ENCODE measurements at places on chromosomes 6 and 20.

- DNase-seq, result no peak
Observed at GRCh38 chr6:93644611-93645010, 225.3 kb upstream of the EPHA7 start.

- no peak for DNase-seq
Observed at GRCh38 chr6:88361298-88361697, 195.2 kb upstream of the CNR1 start.

GRCh38 chr6:12457094-12457493, 166.9 kb downstream of the EDN1 start:
- DNase-seq, result no peak

DNA sequence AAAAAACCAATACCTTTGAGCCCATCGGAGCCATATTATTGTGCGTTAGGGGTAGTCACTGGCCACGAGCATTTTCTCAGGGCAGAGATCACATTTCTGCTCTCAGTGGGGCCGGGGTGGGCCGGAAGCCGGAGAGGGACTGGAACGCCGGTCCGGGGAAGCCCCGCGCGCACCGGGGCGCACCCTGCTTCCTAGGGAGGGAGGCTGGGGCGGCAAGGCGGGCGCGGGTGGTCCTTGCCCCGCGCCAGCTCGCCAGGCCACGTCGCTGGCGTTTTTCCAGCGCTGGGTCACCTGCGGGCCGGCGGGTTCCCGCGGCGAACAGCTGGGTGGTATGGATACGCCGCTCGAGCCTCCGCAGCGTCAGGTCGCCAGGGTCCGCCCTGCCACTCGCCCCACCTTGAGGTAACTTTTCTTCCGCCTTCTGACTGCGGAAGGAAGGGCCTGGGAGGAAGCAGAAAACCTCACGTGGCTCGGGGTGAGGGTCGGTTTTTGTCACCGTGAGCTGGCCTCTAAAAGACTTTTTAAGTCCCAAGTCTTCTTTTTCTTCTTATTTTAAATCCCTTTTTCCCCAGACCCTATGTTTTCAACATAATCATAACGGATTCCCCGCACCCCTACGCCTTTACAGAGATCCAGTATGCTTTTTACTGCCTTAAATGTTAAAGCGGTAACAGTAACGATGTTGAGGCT, 2.7 kb upstream of the EEF1A1 start:
- peak; percentile 86 for DNase-seq

DNA sequence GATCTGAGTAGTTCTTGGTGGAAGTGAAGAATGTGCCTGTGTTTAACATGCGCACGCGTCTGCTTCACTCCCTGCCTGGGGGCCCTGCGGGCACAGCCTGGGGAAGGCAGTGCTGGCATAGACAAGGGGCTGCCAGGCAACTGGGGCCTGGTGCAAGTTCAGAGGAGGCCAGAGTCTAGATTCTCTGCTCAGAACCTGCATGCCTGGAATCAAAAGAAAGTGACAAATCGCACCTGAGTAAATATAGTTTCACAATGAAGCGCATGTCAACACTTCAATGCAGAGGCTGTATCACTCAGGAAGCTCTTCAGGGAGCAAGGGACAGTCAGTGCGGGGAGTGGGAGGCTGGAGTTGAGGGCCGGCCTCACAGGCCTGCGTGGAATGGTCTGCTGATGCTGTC, 24.2 kb upstream of the PPP1R14C start:
- no peak for DNase-seq

GRCh38 chr6:2959909-2960719, 11.3 kb downstream of the SERPINB6 start:
- DNase-seq, result no peak

GRCh38 chr6:168719901-168720300, 278.9 kb downstream of the SMOC2 start:
- no peak for DNase-seq

GRCh38 chr6:151014404-151015100, 149.1 kb downstream of the MTHFD1L start:
- peak; percentile 69 for DNase-seq

- DNase-seq, result no peak
Observed at GRCh38 chr6:109512271-109512817, 29.3 kb upstream of the ZBTB24 start.

GRCh38 chr6:257031-257725, 35.1 kb upstream of the DUSP22 start:
- no peak for DNase-seq

GRCh38 chr6:125888989-125889656, 67.4 kb upstream of the HINT3 start:
- DNase-seq, result peak; percentile 65

GRCh38 chr6:1364791-1365190, 24.6 kb upstream of the FOXF2 start:
- no peak for DNase-seq

DNA sequence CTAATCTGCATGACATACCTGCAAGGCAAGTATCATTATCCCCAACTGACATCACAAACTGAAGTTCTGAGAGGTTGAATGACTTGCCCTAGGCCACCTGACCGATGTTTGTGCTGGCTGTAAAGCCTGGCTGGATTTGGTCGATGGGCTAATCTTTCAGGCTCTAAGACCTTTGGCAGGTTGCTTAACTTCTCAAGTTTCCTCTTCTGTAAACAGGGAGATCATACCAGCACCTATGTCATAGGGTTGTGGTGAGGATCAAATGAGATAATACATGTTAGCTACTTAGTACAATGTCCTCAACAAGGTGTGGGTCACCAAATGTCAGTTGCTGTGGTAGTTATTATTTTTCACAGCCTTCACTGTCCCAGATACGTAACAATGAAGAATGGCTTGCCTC, 14.2 kb downstream of the ANKRD66 start:
- no peak for DNase-seq

GRCh38 chr20:21213691-21214090, 87.8 kb downstream of the KIZ start:
- DNase-seq, result no peak

DNA sequence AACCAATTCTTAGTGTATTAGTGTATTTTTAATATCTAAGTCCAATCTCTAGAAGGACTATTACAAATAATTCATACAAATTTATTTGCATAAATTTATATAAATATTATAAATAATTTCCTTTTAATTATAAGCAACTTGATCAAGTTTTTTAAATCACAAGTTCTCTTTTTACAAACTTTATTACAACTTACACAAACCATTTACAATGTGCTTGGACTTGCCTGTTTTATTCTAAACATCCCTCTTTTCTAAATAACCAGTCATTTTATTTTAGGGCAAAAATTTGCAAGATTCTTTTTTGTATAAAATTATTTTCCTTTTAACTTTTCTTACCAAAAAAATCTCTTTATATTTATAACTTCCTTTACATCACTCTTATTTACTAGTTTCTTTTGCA, 83.5 kb upstream of the SYNCRIP start:
- no peak for DNase-seq

DNA sequence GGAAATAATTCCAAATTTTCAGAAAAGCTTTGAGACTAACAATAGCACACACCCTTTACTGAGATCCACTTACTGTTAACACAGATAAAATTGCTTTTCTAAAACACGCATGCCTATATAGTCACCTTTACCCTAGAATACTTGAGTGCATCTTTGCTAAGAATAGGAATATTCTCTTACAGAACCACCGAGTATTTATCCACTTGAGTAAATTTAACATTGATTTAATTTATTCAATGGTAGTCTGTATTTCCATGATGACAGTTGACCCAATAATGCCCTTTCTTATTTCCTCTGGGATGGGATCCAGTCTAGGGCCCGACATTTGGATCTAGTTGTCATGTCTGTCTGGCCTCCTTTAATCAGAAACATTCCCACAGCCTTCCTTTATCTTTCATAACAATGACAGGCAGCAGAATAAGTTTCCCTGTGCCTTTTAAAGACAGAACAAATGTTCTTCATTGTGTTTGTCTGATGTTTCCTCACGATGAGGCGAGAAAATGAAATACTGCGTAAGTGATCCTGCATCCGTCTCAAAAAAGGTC, 56.6 kb upstream of the ERVFRD-1 start:
- DNase-seq, result no peak

- no peak for DNase-seq
Observed at GRCh38 chr6:21912151-21912832, 318.7 kb downstream of the SOX4 start.

GRCh38 chr6:69305456-69305855, 491.4 kb downstream of the LMBRD1 start:
- DNase-seq, result no peak

- no peak for DNase-seq
Observed at GRCh38 chr20:38863024-38863851, 57.7 kb downstream of the PPP1R16B start.

- DNase-seq, result no peak
Observed at GRCh38 chr6:63975699-63976098, 340.1 kb downstream of the PHF3 start.

- no peak for DNase-seq
Observed at GRCh38 chr20:46709055-46709458, 392 bp upstream of the SLC2A10 start.

DNA sequence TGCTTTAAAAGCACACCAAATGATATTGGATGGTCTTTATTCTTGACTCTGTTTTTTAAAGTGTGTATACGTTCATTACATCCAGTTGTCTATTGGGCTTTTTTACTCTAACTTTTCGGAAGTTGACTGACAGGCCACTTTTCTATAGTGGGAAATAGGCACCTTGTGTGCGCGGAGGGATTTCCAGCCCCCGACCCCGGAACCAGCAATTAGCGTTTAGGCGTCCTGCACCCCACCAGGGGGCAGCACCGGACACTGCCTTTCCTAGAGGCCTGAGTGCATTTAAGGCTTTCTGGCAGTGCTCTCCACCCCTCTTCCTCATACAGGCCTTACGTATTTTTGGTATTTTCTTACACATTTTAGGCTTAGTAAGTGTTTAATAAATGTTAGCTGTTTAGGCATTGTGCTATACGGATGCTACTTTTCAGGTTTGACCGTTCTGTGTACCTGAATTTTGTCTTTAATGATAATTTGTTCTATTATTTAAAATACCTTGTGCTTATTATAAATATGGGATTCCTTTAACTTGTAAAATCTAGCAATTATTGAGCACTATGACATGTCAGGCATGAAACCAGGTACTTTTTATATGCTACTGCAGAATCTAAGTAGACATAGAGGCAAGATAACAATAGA, 231.8 kb downstream of the BCKDHB start:
- peak; percentile 83 for DNase-seq

DNA sequence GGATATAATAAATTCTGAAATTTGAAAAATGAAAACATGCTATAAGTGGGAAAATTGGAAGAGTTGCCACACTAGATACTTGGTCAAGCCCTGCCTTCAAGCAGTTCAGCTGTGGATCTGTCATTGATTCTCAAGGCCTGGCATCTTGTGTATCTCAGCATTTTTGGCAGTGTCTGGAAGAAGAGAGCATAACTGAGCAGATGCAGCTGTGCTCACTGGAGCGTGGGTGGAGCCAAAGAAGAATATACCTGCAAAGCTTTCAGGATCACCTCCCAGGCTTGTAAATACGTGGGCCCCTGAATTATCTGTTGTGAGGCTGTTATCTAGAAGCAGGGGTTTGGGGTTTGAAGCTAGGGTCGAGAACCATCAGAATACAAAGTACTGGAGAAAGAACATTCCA, 31.3 kb upstream of the CHD6 start:
- DNase-seq, result no peak

DNA sequence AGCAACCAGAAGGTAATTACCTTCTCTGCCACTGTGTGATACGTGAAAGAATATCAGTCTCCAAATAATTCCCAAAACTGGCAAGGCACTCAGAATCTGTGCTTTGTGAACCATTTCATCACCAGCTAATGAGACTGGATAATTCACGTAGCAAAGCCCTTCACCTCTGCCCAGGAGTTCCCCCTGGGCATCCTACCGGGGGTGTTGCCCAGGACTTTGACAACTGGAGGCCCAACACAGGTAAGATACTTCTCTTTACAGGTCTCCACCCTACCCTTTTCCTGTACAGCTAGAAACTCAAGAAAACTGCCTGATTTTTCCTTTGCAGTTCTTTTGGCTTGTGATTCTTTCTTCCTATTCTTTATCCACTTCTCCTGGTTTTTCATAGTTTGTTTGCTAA, 2.7 kb upstream of the CD24 start:
- DNase-seq, result no peak

- DNase-seq, result no peak
Observed at GRCh38 chr20:8074931-8075330, 55.4 kb upstream of the TMX4 start.

- DNase-seq, result peak; percentile 5
Observed at GRCh38 chr6:152380351-152380767, 256.8 kb downstream of the SYNE1 start.

DNA sequence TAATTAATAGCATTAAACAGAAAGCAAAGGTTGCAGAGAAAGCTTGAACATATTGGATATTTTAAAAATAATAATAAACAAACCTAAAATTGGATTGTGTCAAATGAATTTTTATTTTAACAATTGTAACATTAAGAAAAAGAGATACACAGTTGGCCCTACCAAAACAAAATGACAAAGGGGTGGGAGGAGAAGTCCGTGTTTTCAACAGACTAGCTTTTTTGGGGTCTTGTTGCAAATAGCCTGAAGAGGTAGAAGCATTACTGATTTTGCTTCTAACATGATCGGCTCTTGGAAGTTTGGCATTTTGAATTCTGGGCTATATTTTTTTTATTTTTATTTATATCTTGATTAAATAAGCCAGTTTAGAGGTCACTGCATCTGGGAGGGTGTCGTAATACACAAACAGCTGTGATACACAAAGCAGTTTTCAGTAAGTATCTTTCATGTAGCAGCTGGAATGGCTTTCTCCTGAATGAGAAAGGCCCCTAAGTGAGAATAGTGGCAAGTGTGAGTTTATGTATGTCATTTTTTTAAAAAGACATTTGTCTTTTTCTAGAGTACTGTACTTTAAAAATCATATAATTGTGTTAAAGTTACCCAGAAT, 85.5 kb upstream of the ZNF217 start:
- DNase-seq, result no peak

DNA sequence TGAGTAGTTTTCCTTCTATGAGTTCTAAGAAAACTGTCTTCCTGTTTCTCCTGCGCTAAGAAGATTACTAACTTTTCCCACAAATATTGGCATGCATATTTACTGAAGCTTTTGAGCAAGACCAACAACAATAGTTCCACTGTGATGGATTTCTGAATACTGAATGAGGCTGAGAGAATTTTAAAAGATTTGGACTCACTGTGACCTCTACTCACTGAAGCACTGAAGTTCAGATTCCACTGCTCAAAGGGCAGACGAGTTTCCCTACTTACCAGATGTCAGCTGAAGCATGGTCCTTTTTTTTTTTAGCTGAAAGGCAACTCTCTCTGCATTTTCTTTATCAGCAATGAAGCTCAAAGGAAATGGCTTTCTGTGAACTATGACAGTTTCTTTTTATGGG, 718.5 kb downstream of the RFPL4B start:
- DNase-seq, result no peak

DNA sequence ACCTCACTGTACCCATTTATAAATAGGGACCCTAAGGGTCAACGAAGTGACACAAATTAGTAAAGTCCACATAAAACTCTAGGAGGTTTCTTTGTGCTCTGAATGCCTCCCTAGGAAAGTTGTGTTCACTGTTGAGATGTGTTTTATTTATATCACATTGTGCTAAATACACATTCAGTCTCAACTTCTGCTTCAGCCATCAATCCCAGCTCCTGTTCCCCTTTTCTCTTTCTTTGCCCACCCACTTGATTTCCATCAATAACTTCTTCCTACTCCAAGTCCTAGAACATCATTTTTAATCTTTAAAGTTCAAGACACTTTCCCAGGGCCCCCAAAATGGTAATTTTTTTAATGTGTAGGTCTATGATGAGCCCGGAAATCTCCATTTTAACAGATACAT, 208.3 kb upstream of the RAB32 start:
- no peak for DNase-seq
